ENCODE measurements at places on chromosomes 4 and X. TPM values are rescaled to one million over a fixed set of nuclear protein-coding genes. Genes with fewer than 3 reads are reported as not detected.

The PLS3 gene
- 88.2 TPM for total RNA-seq

The SH3BGRL gene
- 61.4 TPM for total RNA-seq

The UGT2B7 gene
- total RNA-seq: not detected

The GABRG1 gene
- not detected for total RNA-seq

- no peak for DNase-seq
Observed at GRCh38 chrX:64195862-64196261, 9.6 kb downstream of the AMER1 start.

GRCh38 chr4:53026233-53026632 lies 164.1 kb downstream of the RASL11B start:
- no peak for DNase-seq

- no peak for DNase-seq
Observed at GRCh38 chr4:38456096-38456495, 207.9 kb upstream of the KLF3 start.

Data from A673 (cell line).